ENCODE measurements at places on chromosomes 6 and 20.

GRCh38 chr6:85004361-85004995 is 240.1 kb upstream of the TBX18 start:
- DNase-seq: no peak

- no peak for DNase-seq
Observed at GRCh38 chr6:41374618-41375590, 39.5 kb downstream of the NCR2 start.

GRCh38 chr20:57180954-57181353 is 85.5 kb downstream of the BMP7 start:
- no peak for DNase-seq

DNA sequence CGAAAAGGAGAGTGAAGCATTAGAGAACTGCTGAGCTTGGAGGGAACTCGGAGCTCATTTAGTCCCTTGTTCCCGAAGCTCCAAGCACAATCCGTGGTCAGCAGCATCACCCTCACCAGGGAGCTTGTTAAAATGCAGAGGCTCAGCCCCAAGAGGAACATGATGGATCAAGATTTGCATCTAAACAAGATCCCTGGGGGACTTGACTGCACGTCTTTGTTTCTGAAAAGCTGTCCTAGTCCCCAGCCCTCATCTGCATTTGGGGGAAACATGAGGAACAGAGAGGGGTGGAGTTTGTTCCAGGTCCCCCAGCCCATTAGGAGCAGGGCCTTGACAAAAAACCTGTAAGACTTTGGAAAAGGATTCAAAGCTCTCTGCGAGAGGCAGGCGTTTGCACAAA is 4.1 kb upstream of the LBP start:
- no peak for DNase-seq

DNA sequence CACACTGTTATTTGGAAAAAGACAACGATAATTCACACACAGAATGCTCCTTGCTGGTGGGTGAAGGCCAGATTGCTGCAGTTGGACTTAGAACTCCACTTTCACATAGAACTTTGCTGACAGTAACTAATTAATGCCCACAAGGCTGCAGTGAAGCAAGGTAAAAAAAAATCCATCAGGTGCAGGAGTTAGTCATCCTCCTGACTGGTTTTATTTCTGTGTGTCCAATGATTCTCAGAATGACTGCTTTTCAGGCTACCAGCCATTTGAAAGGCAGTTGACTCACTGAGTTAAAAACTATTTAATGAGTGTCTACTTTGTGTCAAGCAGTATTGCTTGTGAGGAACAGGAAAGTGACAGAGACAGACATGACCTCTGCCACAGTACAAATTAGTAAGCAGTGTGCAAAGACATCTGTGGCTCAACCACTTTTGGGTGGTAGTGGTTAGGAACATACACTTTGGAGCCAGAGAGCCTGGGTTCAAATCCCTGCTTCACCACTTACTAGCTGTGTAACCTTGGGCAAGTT is 41.9 kb downstream of the ELOVL5 start:
- DNase-seq: peak; percentile 87

DNA sequence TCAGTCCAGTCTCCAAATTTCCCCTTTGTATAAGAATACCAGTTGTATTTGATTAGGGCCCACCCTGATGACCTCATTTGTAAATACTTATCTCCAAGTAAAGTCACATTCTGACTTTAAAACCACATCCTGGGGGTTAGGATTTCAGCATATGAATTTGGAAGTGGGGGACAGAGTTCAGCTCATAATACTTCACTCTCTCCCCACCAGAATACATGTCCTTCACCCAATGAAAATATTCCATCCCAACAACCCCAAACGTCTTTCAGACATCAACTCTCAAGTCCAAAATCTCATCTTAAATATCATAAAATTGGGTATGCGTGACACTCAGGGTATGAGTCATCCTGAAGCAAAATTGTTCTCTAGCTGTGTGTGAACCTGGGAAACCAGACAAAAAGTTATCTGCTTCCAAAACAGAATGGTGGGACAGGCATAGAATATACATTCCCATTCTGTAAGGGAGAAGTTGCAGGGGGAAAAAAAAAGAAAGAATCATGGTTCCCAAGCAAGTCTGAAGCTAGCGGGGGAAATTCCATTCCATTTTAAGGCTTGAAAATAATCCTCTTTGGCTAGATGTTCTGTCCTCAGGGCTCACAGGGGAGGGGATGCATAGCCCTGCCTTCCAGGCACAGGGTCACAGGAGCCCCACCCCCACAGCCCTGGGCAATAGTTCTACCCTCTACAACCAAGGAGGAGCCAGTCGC is 113.9 kb downstream of the ADAT2 start:
- DNase-seq: no peak

DNA sequence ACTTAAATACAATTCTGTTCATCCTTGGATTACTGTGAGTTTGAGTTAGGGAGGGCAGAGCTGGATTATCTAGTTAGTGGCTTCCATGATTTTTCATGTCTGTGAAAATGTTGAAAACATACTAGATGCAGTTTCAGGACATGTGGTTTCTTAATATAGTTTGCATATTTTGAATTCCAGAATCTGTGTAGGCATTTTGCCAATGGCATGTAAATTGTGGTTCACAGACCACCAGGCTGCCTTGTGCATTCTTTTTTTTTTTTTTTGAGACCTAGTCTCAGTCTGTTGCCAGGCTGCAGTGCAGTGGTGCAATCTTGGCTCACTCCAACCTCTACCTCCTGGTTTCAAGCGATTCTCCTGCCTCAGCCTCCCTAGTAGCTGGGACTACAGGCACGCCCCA is 42.8 kb downstream of the CDC5L start:
- no peak for DNase-seq

Data from kidney epithelial cell (primary cell).